ENCODE measurements at places on chromosomes 7 and 10.

GRCh38 chr7:22351329-22351692 is 5.6 kb downstream of the RAPGEF5 start:
- DNase-seq: no peak

DNA sequence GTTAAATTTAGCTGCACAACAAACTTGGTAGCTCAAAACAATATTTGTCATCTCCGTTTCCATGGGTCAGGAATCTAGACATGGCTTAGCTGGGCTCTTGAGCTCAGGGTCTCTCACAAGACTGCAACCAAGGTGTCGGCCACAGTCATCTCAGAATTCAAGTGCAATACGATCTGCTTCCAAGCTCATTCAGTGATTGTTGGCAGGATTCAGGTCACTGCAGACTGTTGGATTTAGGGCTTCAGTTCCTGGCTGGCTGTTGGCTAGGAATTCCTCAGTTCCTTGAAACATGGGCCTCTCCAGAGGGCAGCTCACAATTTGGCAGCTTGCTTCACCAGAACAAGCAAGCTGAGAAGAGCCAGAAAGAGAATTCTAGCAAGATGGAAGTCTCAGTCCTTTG is 17.5 kb upstream of the CHST3 start:
- no peak for DNase-seq

DNA sequence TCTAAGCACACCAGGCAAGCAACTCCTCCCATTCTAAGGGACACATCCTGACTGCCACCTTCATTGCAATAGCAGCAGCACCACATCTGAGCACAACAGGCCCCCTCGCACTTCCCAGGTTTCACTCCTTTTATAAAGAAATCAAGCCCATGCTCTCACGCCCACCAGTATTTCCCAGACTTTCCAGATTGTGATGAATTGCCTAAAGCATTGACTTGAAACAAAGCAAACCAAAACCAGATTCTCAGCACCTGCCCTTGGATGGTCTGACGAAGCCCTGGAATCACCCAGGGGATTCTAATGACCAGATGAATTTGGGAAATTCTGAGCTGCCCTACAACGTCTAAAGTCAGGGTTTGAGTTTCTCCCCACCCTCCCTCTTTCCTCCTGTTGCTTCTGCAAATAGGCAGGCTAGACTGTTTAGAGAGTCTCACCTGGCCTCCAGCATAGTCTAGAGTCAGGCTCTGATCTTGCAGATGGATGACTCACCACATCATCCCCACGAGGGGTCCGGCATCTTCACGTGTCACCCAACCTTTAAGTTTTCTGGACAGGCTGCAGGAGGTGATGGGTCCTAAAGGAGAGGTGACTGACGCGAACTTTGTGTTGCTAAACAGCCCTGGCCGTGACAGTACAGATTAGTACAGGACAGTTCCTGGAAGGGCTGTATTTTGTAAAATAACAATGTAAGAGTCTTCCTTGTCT is 198.0 kb downstream of the SKIDA1 start:
- no peak for DNase-seq

DNA sequence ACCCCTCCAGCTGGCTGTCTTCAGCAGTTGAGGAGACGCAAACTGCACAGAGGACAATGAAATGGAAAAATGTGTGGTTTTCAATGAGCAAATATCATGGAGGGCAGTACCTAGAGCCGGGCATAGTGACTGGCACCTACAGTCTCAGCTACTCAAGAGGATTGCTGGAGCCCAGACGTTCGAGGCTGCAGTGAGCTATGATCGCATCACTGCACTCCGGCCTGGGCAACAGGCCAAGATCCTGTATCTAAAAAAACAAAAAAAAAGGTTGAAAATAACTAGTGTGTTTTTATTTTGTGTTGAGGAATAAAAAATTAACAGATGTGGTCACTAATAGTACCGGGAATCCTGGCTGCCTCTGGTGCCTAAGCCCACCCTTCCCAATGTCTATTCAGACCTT is 345.5 kb downstream of the GALNT17 start:
- no peak for DNase-seq

DNA sequence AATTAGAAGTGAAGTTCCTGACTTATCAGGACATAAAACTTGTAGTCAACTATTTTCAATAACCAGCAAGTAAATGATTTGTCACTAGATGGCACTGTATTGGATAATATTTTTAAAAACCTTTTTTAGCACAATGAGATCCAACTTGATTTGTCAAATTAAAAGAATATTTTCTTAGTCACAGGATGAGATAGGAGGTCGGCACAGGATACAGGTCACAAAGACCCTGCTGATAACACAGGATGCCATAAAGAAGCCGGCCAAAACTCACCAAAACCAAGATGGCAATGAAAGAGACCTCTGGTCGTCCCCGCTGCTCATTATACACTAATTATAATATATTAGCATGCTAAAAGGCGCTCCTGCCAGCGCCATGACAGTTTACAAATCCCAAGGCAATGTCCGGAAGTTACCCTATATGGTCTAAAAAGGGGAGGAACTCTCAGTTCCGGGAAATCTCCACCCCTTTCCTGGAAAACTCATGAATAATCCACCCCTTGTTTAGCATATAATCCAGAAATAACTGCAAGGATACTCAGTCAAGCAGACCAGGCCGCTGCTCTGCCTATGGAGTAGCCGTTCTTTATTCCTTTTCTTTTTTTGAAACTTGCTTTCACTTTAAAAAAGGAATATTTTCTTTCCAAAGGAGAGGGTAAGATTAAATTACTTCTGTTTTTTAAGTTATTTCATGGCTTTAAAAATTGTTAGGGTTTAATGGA is 255.7 kb upstream of the MKLN1 start:
- no peak for DNase-seq

DNA sequence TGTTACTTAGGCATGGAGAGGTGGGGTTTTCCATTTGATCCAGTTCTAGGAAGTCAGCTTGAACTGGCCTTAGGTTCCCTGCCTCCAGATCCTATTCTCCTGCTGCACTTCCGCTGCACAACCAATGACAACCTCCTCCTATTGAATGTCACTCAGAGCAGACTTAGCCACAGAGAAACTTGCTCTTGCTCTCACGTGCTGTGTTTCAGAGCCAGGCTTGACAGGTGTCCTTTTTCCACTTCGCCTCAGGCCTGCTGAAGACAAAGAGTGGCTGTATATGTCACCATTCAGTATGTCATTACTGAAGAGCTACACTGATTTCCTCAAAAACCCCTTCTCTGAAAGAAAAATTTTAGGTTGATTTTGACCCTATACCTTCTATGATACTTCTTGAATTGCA is 115.4 kb upstream of the ETV1 start:
- no peak for DNase-seq

DNA sequence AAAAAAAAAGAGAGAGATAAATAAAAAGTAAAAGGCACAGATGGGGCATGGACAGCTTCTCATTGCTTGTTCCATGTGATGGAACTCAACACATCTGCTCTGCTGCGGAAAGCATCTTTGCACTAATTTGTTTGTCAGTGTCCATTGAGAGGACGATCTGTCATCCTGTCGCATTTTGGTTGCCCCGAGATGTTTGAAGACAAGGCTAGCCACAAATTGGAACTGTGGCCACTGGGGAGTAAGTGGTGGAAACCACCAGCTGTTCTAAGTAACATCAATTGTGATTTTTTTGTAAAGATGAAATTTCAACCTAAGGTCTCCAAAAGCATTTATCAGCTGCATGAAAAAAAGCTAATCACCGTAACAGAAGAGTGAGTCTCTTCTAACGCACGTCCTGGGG is 312.7 kb downstream of the ADARB2 start:
- no peak for DNase-seq

- DNase-seq: no peak
Measured at GRCh38 chr10:86347856-86348255, 18.7 kb downstream of the GRID1 start.

GRCh38 chr10:102988404-102989314 is 70.6 kb downstream of the CNNM2 start:
- no peak for DNase-seq

GRCh38 chr10:80468002-80468401 is 13.9 kb downstream of the TSPAN14 start:
- DNase-seq: no peak

GRCh38 chr10:77007834-77008233 is 629.8 kb downstream of the KCNMA1 start:
- no peak for DNase-seq

GRCh38 chr10:72285972-72286521 is 12.3 kb downstream of the DDIT4 start:
- no peak for DNase-seq

GRCh38 chr7:17773289-17773626 is 167.0 kb downstream of the SNX13 start:
- DNase-seq: peak; percentile 64

- no peak for DNase-seq
Measured at GRCh38 chr10:30017556-30017955, 41.8 kb downstream of the JCAD start.

DNA sequence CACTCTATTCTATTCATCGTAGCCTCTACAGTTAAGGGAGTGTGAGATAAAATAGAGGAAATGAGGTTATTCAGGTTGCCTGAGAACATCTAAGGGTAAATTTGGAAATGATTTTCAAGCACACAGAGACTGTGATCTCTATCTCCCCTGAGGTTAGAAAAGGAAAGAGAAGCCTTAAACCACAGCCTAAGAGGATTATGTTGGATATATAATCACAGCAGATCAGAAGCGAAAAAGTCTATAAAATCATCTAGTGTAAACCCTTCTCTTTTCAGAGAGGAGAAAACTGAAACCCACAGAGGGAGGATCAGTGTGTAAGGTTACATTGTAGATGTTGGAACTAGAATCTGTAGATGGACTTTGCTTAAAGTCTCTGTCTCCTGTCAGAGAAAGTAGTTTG is 90.6 kb upstream of the SEMA3E start:
- no peak for DNase-seq

DNA sequence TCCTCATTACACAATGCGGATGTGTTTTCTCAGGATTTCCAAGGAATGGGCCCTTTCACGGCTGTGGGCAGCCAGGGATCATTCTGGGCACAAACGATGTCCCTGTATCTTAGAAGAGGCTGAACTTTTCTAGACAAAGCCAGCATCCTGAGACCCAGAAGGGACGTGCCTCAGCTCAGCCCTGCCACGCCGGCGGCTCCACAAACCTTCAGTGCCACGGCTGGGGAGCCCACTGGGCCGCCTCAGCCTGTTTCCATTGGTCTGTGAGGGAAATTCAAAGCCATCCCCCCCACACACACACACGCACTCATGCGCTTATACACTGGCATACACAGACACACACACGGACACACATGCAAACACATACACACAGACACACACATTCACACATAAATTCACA is 344.9 kb upstream of the MKI67 start:
- DNase-seq: no peak

GRCh38 chr10:21649454-21649872 is 115.4 kb downstream of the MLLT10 start:
- no peak for DNase-seq

- no peak for DNase-seq
Measured at GRCh38 chr10:29151005-29151404, 137.9 kb upstream of the LYZL1 start.

DNA sequence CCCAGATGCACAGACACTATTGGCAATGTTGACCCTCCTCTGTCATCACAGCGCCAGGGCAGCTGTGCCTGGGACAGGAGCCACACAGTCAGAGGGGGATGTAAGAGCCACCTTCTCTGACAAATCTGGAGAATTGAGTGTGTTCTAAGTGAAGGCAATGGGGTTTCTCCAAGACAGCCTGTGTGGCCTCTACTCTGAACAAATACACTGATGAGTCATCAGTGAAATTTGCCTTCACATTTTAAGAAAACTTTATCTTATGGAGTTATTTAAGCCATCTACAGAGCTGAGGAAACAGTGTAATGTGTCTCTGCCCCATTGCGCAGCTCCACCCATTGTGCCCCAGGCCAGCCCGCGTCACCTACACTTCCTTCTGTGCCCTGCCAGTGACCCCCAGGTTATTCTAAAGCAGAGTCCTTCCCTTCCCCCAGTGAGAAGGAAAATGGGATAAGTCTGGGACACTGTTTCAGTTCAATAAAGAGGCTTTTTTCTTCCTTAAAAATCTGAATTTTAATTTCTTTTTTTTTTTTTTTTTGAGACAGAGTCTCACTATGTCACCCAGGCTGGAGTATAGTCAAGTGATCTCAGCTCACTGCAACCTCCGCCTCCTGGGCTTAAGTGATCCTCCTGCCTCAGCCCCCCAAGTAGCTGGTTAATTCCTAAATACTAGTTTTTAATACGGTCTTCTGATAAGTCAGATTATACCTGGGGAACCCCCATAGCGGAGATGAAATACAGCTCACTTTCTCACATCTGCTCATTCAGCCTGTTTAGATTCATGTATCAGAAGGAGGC is 21.8 kb downstream of the AKR1E2 start:
- peak; percentile 51 for DNase-seq

- DNase-seq: no peak
Measured at GRCh38 chr7:108147031-108147563, 16.9 kb upstream of the LAMB4 start.

DNA sequence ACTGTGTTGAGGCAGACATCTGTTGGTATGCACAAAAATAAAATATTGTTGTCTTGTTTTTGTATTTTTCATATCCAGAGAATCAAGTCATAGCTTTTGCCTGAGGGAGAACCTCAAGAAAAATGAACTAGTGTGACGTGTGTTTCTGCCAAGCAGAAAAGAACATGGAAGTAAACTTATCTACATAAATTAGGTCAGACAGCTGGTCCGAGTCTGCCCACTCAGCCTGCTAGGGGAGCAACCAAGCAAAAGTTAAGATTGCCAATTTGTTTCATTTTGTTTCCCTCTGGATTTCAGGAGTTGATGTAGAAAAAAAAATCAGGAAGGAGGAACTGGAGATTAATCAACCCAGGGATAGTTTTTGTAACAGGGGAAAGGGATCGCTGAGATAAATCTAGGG is 572.4 kb upstream of the LRRTM3 start:
- no peak for DNase-seq

- no peak for DNase-seq
Measured at GRCh38 chr10:112122827-112123226, 60.7 kb downstream of the GPAM start.

DNA sequence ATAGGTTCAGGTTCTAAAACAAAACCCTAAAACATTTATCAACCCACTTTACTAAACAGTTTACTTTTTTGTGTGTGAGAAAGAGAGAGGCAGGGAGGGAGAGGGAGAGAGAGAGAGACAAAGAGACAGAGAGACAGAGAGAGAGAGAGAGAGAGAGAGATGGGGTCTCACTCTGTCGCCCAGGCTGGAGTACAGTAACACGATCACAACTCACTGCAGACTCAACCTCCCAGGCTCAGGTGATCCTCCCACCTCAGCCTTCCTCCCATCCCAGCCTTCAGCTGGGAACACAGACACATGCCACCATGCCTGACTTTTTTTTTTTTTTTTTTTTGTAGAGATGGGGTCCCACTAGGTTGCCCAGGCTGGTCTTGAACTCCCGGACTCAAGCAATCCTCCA is 52.9 kb downstream of the PARD3 start:
- no peak for DNase-seq

DNA sequence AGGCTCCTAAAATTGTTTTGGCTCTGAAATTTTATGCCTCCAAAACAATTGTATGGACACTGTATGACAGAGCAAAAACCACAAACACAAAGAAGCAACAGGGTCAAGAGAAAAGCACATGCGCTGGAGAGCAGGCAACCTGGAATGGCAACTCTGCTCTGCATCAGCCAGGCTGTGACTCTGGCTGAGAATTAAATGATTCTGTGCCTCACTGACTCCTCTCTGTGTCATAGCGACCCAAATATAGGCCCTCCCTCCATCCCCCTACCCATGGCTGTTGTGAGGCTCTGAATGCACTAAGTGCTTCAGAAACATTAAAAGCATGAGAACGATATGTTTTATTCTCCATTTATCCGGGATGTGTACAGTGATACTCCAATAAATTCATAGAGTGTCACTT is 24.9 kb upstream of the NEBL start:
- DNase-seq: no peak
